ENCODE measurements at places on chromosomes 1 and 21. TPM values are rescaled to one million over a fixed set of nuclear protein-coding genes. Genes with fewer than 3 reads are reported as not detected.

The CFHR3 gene
- total RNA-seq: 0.14 TPM

The LCE3E gene
- total RNA-seq: not detected

The ATF6 gene
- total RNA-seq: 14.9 TPM

The TOR1AIP2 gene
- total RNA-seq: 14.5 TPM

The SPRR5 gene
- not detected for total RNA-seq

Measured in A549 treated with Mapracorat at 1 μM for 4 hours (cell line).